ENCODE measurements at places on chromosomes 3 and 15.

DNA sequence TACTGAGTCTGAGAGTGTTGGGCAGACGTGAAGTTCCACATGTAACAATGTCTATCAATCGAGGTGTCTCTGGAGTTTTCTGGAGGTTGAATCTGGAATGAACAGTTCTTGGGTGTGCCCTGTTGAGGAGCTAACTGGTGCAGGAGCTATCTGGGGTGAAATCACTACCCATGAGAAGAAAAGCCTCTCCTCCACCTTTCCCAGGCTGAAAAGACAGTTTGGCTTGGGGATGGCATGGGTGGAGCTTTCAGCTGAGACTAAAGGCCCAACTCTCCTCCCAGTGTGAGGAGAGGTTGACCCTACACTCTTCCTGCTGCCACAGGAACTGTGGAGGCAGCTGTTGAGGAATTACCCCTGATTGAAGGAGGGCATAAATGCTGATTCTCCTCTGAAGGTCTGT is 54.4 kb upstream of the LRRFIP2 start:
- no peak for DNase-seq
- no peaks in the 10 kb centered on the region for H3K36me3 ChIP-seq
- peaks cover 10% of the 10 kb centered on the region for H3K27me3 ChIP-seq
- H3K4me1 ChIP-seq: no peaks in the 10 kb centered on the region
- H3K27ac ChIP-seq: no peak overlapping the region
- H3K4me3 ChIP-seq: no peak overlapping the region

GRCh38 chr3:58679446-58679845 is 12.9 kb upstream of the FAM3D start:
- no peak overlapping the region for H3K27ac ChIP-seq
- DNase-seq: no peak
- no peak overlapping the region for H3K4me3 ChIP-seq

DNA sequence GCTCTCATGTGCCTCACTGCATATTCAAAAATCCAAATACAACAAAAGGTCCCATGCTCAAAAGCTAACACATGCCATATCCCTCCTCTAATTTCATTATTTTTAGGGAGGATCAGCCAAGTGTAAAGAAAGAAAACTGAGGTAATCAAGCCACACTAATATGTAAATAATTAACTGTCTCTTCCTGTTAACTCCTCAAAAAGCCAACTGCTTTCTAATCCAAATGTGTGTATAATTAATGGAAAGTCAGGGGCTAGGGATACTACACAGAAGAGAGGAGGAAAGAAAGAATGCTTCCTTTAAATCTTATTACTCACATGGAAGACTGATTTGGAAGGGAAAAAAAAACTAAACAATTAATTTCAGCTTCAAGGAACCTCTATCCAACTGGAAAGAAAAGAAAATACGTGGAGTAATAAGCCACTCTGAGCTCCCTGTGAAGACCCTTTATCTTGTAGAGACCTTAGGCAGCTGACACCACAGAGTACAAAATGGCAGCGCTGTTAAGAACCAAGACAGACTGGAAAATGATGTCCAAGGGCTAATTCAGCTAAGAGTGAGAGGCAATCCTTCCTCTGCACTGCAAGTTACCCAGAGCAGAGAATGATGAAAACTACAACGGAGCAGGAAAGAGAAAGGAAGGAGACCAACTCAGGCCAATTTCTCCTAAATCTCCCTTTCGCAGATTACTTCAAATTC is 56.8 kb downstream of the ZNF148 start:
- H3K27me3 ChIP-seq: no peaks in the 10 kb centered on the region
- H3K4me3 ChIP-seq: no peak overlapping the region
- no peak for DNase-seq
- H3K27ac ChIP-seq: no peak overlapping the region
- peaks cover 42% of the 10 kb centered on the region for H3K36me3 ChIP-seq

DNA sequence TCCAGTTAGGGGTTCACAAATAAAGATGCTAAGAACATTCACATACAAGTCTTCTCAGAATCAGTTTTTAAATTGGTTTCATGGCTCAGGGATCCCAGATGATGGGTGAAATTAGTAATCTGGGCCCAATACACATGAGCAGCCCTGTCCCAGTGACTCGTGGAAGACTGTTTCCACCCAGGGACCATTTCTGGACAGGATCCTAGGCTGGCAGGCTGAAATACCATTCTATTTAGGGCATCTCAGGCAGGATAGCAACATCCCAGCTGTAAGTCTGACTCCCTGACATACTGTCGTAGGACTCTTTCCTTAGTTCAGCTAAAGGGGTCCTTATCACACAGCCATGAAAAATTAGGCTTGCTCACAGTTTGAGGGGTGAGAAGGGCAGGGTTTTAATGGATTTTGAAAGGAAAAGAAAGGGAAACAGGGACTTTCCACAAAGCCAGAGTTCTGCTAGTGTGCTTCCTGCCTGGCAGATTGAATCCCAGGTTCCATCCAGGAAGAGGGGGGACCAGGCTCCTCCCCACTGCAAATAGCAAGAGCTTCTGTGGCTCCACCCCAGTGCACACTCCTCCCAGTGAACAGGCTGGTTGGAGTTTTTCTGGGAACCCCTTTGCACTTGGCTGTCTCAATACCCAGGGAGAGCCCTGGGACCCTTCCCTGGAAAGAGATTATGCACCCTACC is 41.3 kb upstream of the LYZL4 start:
- no peak overlapping the region for H3K27ac ChIP-seq
- no peaks in the 10 kb centered on the region for H3K4me1 ChIP-seq
- DNase-seq: no peak
- H3K27me3 ChIP-seq: peaks cover 5% of the 10 kb centered on the region
- no peaks in the 10 kb centered on the region for H3K36me3 ChIP-seq
- H3K4me3 ChIP-seq: no peak overlapping the region

GRCh38 chr15:63905558-63906265 is 72.0 kb upstream of the HERC1 start:
- peaks cover 23% of the 10 kb centered on the region for H3K4me1 ChIP-seq
- H3K4me3 ChIP-seq: no peak overlapping the region
- DNase-seq: no peak
- peak overlapping the region; percentile 78 for H3K27ac ChIP-seq

- H3K4me3 ChIP-seq: no peak overlapping the region
- no peaks in the 10 kb centered on the region for H3K36me3 ChIP-seq
- DNase-seq: no peak
Measured at GRCh38 chr3:10706740-10707399, 109.2 kb upstream of the SLC6A11 start.

Measured in activated CD4-positive, alpha-beta memory T cell treated with anti-CD3 and anti-CD28 coated beads, Interleukin-2, amount 10 ng/mL, durations not matched to agents 7 days and 5 days (primary cell).